ENCODE measurements at places on chromosomes 2 and 18.

DNA sequence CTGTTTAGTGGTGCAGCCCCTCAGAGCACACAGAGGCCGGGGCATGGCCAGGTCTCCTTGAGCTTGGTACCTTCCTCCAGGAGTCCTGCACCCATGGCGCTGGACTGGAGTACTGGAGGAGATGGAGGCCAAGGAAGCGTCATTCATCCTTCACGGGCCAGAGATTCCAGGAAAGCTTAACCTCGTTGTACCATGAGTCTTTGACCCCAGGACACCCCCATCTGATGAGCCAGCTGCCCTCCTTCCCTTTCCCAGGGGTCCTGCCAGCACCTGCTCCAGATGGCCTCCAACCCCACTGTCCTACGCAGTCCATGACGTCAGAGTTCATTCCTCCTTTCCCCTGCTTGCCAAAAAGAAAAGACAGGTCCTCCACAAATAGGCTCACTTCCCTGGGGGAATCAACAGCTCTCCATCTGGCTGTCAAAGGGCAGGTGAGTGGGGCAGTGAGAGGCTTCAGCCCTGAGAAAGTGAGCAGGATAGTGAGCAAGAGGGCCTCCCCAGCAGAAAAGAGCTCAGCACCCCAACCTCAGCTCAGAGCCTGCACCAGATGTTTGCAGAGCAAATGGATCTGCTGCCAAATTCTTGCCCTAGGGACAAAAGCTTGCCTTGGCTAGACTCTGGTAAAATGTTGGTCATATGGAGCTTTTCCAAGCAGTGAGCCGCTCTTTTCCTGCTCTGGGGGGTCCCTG lies 4.5 kb upstream of the NPPC start:
- DNase-seq = no peak

- no peak for DNase-seq
These were observed 31.1 kb upstream of the TTC32 start for GRCh38 chr2:19932928-19933327.

DNA sequence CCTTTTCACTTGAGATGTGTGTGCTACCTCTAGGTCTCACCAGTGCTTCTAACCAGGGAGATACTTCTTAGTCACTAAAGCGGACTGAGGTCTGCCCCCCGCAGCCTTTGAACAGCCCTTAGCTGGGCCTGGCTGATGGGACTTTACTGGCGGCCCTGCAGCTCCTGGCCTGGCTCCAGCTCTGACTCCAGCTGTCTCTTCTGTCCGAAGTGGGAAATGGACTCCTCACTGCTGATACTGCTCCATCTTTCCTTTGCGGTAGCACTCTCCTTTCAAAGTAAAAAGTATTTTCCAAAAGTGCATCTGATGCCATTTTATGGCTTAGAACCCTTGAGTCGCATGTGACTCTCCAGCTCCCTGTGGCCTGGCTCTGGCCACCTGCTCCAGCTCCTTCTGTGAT lies 64.5 kb downstream of the ATP9B start:
- no peak for DNase-seq

DNA sequence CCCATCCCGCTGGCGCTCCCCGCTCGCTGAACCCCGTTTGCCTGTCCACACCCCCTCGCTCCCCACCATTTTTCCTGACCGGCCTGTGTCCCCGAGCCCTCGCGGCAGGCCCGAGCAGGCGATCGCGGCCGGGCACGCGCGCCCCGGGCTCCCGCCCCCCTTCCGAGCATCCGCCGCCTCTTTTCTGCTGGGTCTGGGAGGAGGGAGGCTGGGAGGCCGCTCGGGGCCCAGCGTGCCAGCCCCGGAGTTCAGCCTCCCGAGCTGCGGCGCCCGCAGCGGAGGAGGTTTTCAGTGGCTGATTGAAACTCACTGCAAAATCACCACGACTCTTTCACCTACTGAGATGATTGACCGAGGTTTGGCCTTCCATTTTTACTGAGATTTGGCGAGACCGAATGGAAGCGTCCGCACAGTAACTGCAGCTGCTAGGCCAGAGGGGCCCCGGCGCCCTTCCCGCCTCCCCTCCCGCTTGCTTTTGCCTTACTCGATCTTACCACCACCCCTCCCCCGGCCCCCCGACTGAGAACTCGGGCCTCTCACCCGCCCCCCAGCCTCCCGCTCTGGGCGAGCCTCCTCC lies 4.8 kb downstream of the SOX11 start:
- peak; percentile 73 for DNase-seq

DNA sequence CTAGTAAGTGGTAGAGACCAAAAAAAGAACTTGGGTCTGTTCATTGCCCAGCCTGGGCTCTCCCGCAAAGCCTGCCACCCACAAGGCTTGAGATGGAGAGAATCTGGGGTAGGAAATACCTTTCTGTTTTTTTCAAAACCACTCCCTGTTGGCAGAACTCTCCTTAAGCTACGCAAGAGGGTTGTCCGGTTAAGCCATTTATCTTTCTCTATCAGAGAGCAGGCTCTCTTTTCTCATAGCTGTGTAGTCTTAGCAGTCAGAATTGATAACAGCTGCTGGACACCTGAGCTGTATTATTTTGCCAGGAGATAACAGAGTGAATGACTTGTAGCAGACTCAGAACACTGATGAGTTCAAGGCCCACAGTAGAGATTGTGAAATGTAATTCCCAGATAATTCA lies 1088.1 kb downstream of the TSN start:
- no peak for DNase-seq

DNA sequence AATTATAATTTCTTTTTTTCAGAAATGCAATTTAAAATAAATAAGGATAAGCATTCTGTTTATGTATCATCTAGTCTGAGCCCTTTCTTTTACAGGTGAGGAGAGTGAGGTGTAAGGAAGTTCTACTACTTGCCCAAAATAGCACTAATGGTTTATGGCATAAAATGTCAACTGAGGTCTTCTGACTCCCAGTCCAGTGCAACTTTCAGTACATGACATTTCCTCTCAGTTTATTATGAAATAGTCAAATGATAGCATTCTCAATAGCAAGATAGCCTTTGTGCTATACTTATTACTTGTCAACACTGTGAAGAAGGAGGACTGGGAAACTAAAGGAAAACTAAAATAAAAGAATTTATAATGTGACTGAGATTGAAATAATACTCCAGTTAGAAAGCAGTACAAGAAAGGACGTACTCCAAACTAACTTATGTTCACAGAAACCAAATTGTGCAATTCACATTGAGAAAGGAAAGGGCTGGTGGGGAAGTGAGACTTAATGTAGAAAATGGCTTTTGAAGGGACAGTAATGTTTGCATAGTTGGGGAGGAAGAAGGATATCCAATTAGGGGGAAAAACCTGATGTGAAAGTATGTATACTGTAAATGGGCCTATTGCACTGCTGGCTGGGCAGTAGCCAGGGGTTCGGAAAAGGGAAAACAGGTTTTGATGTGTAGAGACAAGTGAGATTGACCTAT lies 166.7 kb upstream of the ZEB2 start:
- DNase-seq = no peak

DNA sequence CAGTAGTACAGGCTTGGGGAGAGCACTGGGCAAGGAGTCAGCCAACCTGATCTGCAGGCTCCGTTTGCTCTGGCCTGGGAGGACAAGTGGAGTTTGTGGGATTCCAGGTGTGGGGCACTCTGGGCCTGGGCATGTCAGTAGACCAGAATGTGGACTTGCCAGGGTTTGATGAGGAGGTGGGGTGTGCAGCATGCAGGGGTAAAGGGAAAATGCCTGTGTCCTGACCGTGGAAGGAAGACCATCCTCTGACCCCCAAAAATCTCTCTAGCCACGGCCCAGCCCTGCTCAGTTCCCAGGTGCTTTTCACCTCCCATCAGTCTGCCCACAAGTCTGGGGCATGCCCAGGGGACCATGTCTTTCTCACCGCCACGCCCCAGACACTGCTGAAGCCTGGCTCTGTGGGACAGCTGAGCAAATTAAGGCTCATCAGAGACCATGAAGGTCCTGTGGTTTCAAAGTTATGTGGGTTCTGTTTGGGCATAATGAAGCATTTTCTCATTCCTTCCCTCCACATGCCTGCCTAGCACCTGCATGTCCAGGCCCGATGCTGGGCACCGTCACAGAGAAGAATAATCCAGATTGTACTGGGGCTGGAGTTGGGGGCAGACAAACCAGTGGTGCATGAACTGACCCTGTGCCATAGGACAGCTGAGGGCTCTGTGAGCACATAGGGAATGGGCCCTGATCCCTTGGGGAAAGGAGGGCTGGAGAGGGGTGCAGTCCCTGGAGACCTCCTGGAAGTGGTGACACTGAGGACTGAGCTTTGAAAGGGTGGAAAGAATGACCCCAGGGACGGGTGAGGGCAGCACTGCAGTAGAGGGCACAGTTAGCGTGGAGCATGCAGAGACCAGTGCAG lies 6.5 kb upstream of the KCNF1 start:
- DNase-seq = no peak

- DNase-seq = no peak
These were observed 912.8 kb downstream of the NRXN1 start for GRCh38 chr2:50118905-50119702.

DNA sequence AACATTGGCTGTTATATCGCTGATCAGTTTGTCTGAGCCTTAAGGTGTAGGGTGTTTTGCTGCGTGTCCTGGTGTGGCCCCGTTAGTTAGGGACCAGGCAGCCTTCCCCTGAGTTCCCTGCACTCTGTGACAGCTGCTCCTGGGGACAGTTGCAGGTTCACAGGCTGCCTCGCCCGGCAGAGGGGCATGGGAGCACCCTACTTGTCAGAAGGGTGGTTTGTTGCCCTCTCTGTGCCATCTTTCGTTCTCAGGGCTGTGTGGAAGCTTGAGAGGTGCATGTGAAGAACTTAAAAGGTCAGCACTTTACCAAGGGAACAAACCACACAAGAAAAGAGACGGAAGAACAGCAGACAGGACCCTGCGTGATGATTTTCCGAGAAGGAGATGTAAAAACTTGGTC lies 159.6 kb downstream of the LDLRAD4 start:
- no peak for DNase-seq

- peak; percentile 39 for DNase-seq
These were observed 749 bp downstream of the STK25 start for GRCh38 chr2:241507430-241508239.

- no peak for DNase-seq
These were observed 58.6 kb downstream of the SMCHD1 start for GRCh38 chr18:2714140-2714539.

GRCh38 chr2:217845301-217845700 lies 157.5 kb downstream of the TNS1 start:
- DNase-seq = no peak

DNA sequence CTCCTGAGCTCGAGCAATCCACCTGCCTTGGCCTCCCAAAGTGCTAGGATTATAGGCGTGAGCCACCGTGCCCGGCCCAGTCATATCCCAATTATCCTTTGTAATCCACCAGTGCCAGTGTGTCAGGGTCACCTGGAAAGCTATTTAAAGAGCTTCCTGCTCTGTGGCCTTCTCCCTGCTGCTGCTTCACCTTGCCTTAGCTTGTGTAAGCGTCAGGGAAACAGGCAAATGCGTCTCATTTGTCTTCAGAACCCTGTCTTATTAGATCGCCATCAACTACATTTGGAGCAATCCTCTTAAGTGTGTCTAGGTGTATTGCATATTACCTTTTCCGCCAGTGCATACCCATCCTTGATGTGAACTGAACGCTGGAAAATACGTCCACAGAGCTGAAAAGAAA lies 10.2 kb downstream of the KIF5C start:
- DNase-seq = no peak

DNA sequence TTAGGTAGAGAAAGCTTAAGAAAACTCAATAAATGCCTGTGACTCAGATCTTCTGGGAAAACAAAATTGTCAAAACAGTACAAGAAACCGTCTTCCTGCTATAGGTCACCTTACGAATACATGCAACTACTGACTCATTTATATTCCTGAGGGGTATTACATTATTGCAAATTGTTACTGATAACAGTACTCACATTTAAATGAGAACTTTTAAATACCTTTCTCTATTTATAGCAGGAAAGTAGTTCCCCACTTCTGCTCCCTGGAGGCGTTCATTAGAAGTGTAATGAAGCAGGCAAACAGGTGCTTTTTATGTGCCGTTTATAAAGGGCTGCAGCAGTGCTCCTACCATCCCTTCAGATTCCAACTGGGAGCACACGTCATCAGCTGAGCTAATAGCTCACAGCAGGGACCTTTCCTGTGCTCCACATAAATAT lies 65.1 kb upstream of the RPRM start:
- no peak for DNase-seq

DNA sequence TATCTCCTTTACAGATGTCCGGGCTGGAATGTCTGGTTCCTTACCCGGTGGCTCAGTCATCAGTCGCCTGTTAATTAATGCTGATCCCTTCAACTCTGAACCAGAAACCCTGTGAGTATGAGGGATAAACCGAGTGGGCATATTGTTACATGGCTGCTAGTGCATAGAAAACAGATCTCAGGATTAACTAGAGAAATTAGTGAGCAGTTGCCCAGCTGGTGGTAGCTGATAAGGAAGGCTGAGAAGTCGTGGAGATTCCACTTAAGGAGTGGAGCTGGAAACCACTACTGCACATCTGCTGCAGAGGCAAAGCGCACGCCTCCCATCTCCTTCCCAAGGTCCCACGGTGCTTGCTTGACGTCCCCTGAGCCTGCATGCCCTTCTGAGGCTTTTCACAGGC lies 97.7 kb downstream of the DGKD start:
- DNase-seq = no peak

GRCh38 chr2:207867056-207867455 lies 97.3 kb upstream of the FZD5 start:
- peak; percentile 25 for DNase-seq

DNA sequence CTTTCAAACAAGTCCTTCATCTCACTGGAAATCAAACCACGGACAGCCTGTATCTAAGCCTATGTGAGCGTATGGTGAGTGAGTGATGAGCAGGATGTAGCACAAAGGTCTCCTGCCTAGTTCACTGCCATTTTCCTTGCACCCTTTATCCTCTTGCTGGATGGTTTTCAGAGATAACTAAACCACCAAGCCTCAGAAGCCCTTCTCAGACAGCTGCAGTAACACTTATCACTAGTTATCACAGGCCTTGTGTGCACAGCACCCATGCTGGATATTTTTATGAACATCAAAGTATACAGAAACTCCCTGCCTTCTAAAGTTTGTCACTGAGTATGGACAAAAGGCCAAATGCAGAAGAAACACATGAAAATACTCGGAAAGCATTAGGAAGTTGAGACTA lies 69.5 kb downstream of the C1D start:
- no peak for DNase-seq

GRCh38 chr18:64037812-64038414 lies 68.0 kb downstream of the SERPINB8 start:
- DNase-seq = peak; percentile 24

DNA sequence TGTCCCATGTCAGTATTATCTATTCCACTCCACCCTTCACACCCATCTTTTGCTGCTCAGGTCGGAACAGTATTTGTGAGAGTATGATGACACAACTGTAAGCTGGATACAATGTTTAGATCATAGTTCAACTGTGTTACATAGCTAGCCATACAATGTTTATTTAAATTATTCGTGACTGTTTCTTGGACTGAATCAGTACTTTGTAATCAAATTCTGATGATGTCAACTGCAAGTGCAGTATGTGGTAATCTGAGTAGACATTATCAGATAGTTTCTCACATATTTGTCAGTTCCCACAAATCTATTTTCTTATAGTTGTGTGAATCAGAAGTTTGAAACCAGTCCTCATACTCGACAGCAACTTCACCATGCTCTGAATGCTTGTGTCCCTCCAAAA lies 177.6 kb downstream of the ZNF407 start:
- peak; percentile 59 for DNase-seq

GRCh38 chr18:43757273-43757672 lies 480.0 kb upstream of the SYT4 start:
- DNase-seq = no peak

- no peak for DNase-seq
These were observed 40.0 kb downstream of the NPPC start for GRCh38 chr2:231886071-231886681.

All from fibroblast of skin of scalp (primary cell).